ENCODE measurements at places on chromosomes 6 and 20.

- DNase-seq, result no peak
Measured at GRCh38 chr20:24978513-24978912, 14.0 kb downstream of the APMAP start.

DNA sequence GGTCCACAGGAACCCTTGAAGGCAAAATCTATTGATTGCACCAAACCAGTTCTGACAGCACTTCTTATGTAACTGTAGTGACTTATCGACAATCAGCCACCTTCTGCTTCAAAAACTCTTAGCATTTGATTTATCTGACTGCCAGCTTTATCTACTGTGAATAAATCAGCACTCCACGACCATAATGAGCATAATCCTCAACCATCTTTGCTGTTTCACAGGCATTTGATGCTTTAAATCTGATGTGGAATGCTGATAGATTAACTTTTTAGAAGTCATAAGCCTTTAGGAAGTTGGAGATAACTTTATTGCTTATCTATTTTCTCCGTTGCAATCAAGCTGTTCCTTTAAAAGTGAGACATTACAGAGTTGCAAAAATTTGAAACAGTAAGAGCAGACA lies 101.5 kb upstream of the PTCHD4 start:
- DNase-seq, result no peak

DNA sequence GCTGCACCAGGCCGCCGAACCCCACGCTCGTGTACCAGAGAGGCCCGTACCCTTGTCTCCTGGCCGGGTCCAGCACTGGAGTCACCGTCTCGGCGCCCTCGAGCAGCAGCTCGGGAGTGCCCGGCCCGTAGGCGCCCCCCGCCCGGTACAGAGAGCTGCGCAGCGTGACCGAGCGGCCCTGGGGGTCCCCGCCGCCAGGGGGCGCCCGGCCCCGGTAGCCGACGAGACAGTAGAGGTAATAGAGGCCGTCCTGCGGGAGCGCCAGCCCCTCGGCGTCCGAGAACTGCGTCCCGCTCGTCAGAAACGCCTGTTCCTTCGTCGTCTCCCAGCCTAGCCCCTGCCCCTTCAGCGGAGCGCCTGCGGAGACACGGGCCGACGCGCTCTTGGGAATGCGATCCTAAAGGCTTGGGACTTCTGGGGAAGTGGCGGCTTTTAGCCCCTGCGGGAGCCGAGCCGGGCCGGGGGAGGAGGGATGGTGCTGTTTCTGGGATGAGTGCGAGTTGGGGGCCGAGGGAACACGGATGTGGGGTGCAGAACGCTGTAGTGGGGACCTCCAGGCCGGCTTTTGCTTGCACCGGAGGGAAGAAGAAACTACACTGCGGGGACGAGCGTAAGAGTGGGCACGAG lies 1.3 kb downstream of the LTB start:
- peak; percentile 75 for DNase-seq

DNA sequence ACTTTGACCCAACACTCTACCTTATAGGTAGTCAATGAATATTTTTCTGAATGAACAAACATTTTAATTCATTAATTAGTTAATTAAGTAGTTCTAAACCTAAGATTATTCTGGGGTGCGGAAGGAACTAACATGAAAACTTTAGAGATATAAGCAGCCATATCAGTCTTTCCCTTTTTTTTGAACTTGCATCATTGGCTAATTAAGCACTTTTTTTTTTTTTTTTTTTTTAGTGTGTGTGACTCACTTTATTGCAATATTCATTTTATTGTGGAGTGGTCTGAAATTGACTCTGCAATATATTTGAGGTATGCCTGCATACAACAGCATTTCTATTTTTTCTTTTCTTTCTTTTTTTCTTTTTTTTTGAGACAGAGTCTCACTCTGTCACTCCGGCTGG lies 21.8 kb upstream of the AMD1 start:
- DNase-seq, result no peak

GRCh38 chr6:123619156-123619555 lies 17.6 kb downstream of the TRDN start:
- no peak for DNase-seq

DNA sequence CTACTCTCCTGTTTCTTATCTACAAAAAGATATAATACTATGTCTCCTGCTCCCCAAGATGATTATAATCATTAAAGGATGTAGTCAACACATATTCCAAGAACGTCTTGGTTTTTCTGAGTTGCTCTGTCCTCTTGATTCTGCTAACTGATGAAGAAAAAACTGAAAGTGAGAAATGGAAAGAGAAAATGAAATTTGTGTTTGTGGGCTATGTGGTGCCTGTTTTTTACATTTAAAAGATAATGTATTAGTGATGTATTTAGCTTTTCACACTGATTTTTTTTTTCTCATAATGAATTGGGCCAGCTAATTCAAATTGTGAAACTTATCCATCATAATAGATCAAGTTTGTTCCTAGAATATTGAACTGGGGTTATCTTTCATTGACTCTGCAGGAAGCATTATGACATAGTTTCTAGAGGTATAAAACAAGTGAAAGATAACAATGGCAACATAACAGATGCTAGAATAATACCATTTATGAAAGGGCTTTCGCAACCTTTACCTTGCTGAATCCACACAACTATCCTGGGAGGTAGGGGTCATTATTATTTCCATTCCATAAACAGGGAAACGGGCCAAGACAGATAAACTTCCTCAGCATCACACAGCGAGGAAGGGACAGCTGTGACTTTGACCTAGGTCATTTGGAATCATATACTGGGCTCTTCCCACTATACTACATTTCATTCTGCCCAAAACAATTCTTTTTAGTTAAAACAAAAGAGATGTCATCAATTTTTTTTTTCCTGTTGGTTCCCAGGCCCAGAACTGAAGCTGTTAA lies 336.7 kb downstream of the GJA1 start:
- DNase-seq, result no peak

DNA sequence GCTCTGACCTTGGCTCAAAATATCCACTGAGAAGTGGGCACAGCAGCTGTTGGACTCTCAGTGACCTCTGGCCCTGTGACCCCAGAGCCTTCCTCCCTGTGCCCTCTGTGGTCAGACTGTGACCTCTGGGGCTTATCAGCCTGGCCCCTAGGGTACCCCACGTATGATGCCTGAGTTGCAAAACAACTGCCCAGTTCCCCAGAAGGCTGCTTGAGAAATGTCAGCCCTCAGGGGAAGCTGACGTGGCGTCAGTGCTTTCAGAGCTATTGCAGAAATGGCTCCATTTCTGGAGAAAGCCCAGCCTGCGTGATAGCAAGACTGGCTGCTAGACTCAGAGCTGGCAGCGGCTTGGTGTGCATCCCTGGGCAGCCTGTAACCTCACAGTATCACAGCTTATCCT lies 31.5 kb upstream of the TGM2 start:
- DNase-seq, result no peak

DNA sequence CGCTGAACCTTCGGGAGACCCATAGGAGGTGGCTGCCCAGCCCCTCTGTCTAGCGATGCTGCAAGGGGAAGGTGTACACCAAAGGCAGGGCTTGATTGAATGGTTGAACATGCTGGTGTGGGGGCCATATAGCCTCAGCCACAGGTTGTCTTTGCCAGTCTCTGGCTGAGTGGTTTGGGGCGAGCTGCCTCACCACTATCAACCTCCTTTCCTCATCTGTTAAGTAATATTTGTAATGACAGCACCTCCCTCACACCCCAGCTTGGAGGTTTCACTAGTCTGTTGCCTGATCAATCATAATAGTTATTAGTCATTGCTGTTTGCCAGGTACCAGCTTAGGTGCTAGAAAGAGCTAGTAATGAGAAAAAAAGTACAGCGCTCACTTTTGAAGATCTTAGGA lies 11.8 kb upstream of the ZNF831 start:
- DNase-seq, result no peak

DNA sequence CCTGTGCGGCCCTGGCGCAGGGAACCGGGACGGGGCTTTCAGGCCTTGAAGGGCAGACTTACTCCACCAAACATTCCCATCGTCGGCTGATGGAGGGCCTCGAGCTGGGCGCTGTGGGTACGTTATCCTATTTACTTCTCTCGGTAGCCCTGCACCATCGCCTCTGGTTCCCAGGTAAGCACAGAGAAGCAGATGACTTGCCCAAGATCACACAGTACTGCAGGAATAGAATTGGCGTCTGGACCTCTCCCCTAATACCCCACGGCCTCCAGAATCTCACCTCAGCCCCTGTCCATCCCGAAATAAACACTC lies 46.4 kb downstream of the PDYN start:
- DNase-seq, result no peak

DNA sequence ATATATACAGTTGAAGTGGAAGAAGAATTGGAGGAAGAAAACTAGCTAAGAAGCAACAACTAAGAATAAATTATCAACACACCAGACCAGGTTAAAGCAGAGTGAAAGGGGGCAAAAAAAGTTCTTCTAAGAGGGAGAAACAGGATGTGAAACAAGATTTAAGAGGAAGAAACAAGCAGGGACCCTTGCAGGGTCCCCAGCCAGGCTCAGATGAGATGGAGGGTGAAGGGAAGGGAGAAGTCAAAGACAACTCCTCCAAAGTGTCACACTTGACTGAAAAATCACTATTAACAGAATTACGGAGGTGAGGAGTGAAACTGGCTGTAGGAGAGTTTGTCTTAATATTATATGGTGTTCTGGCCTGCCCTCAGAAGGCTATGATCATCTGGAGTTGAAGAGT lies 65.4 kb downstream of the MTFR2 start:
- DNase-seq, result no peak

DNA sequence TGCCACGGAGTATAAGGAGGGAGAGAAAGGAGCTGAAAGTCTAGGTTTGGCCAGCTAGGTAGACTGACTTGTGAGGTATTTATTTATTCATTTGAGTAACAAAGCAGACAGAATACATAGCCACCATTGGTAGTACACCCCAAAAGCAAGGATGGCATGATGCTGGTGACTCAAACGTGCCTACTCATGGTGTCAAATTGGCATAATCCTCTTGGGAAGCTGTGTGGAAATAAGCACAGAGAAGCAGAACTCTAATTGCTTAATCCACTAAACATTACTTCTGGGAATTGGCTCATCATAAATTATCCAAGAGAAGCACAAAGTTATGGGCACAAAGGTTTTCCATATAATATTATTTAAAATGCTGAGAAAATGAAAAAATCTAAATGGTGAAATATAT lies 2.5 kb downstream of the DEFB132 start:
- no peak for DNase-seq

GRCh38 chr20:10621149-10621548 lies 52.6 kb downstream of the JAG1 start:
- no peak for DNase-seq

GRCh38 chr6:21827425-21828202 lies 234.1 kb downstream of the SOX4 start:
- DNase-seq, result no peak

- DNase-seq, result peak; percentile 87
Measured at GRCh38 chr20:52031563-52032303, 159.8 kb downstream of the ZFP64 start.

- DNase-seq, result peak; percentile 80
Measured at GRCh38 chr6:67615796-67616195, 1019.3 kb upstream of the ADGRB3 start.

GRCh38 chr20:37941992-37942391 lies 39.1 kb downstream of the VSTM2L start:
- no peak for DNase-seq

All from astrocyte of the spinal cord (primary cell).